ENCODE measurements at places on chromosomes 5 and 9.

GRCh38 chr5:109700516-109701153 is 10.9 kb downstream of the MAN2A1 start:
- no peak for DNase-seq

- no peak for DNase-seq
Observed at GRCh38 chr9:108156270-108156998, 666.9 kb upstream of the KLF4 start.

DNA sequence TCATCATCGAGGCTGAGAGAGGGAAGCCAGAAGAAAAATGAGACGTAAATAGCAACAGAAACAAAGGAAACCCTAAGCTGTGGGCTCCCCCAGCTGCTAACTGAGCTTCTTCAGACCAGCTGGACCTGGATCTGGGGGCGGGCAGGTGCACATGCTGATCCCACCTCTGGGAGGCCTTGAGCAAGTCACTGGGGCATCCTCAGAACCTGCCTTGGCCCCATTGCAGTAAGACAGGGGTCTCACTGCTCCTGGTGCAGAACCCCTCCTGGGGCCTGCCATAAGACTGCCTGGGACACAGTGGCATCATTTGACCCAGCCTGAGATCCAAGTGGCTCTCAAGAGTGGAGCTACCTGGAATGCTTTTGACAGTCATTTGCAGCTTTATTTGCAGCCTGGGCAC is 77.4 kb downstream of the PHF2 start:
- no peak for DNase-seq

DNA sequence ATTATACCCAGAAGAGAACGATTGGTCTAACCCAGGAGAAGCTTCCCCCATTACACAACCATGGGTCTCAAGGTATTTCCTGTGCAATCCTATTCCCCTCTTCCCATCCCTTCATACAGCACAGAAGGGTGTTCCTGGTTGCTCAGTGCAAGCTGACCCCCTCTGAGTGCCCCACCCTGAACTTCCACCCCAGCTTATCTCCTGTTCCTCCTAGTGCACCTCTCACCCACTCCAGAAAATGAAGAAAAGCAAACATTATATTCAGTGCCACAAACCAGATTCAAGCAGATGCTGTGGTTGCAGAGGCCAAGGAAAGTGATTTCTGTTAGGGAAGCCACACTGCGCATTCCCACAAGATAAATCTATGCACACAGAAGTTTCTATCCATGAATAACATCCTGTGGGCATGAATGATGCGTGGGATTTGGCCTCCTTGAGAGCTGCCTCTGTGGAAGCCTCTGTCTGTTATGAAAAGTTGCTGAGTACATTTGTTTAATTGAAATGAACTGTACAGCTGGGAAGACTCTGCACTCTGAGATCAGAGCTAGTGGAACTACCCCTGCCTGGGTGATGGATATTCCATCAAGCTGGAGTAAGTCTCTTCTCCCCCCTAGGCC is 2.2 kb upstream of the OR2S2 start:
- no peak for DNase-seq

- DNase-seq, result no peak
Observed at GRCh38 chr5:157279605-157280239, 13.8 kb downstream of the CYFIP2 start.

- no peak for DNase-seq
Observed at GRCh38 chr5:143775258-143775657, 36.7 kb upstream of the HMHB1 start.

- DNase-seq, result no peak
Observed at GRCh38 chr5:148193202-148193601, 9.6 kb upstream of the SPINK6 start.

- DNase-seq, result no peak
Observed at GRCh38 chr9:30982301-30982700, 1402.1 kb upstream of the ACO1 start.

GRCh38 chr5:73997960-73998359 is 372.0 kb downstream of the ARHGEF28 start:
- no peak for DNase-seq

DNA sequence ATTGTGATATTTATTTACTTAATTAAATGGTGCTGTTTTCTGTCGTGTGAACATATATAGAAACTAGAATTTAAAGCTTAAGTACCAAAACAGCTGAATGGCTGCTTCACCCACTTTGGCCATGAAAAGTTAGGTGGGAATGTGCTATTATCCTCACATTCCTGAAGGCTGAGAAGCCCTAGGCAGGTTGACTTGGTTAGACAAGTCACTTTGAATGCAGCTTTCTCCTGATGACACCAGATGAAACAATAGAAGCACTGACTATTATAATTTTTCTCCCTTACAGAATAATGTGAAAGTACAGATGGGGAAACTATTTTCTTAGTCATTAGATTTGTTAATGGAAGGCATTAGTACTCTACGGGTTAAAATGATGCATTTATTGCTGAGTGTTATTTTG is 65.1 kb upstream of the C5orf46 start:
- DNase-seq, result no peak

DNA sequence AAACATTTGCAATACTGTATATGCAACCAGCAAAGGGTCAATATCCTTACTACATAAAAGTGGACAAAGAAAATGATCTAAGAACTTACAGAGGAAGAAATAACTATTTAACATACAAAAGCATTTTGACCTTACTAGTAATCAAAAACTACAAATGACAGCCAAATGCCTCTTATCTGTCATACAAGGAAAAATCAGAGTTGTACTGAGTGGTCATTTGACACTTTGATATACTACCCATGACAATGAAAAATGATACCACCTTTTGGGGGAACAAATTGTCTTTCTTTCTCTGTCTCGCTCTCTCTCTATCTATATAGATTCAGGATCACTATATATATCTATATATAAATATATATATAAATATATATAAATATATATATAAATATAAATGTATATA is 50.4 kb upstream of the ZSWIM6 start:
- DNase-seq, result no peak

DNA sequence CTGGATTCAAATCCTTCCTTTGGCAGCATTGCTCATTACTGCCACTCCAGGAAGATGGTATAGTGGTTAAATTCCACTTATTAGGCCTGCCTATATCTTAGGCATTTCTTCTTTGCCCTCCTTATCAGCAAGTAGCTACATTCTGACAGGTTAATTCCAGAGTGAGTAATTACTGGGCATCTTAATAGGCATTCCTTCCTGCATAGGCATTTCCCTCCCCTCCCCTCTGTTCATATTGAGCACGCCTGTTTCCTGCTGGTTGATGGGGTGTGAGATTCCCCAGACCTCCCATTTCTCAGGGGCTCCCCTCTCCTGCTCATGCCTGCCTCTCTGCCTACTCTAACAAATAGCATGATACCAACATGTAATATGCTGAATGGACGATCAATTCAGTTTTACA is 305.9 kb downstream of the CYLC2 start:
- DNase-seq, result no peak

All from activated CD4-positive, alpha-beta T cell treated with anti-CD3 and anti-CD28 coated beads, Interleukin-2, amount 50 U/mL, for 1 hour (primary cell).